ENCODE measurements at places on chromosomes 12 and 14. TPM values are rescaled to one million over a fixed set of nuclear protein-coding genes. Genes with fewer than 3 reads are reported as not detected.
A peak's percentile ranks its signal among the peaks of the same experiment; 100 is the strongest.

- no peak for DNase-seq
- H3K36me3 ChIP-seq = no peaks in the 10 kb centered on the region
- no peaks in the 10 kb centered on the region for H3K27me3 ChIP-seq
- no peaks in the 10 kb centered on the region for H3K4me1 ChIP-seq
- H3K27ac ChIP-seq = no peak overlapping the region
Observed at GRCh38 chr12:118874698-118875548, 106.4 kb upstream of the SRRM4 start.

- DNase-seq = no peak
- no peaks in the 10 kb centered on the region for H3K27me3 ChIP-seq
- no peaks in the 10 kb centered on the region for H3K36me3 ChIP-seq
- H3K4me1 ChIP-seq = no peaks in the 10 kb centered on the region
- H3K4me3 ChIP-seq = no peak overlapping the region
Observed at GRCh38 chr14:20512177-20512905, 7.0 kb downstream of the RNASE10 start.

The KRT6C gene
- not detected for total RNA-seq

DNA sequence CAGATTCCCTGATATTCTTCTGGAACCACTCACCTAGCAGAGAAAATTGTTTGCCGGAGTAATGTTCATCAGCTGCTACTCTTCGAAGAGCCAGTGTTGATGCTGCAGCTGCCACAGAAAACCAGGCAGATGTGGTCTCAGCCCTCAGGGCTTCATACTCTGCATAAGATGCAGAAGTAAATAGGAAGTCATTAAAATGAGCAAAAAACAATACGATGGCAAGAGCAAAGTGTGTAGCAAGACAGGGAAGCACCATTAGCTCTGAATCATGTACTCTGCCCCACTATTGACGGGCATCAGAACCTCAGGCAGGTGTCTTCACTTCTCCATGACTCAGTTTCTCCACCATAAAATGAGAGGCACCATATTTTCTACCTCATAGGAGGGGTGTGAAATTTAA lies 991.6 kb upstream of the TMEM132C start:
- no peaks in the 10 kb centered on the region for H3K36me3 ChIP-seq
- DNase-seq = no peak
- H3K4me1 ChIP-seq = no peaks in the 10 kb centered on the region

The AKAP6 gene
- total RNA-seq = 15.9 TPM

- DNase-seq = no peak
- no peaks in the 10 kb centered on the region for H3K4me1 ChIP-seq
- no peak overlapping the region for H3K27ac ChIP-seq
- no peaks in the 10 kb centered on the region for H3K27me3 ChIP-seq
Observed at GRCh38 chr14:63555572-63555971, 12.4 kb upstream of the PPP2R5E start.

The MYBPC1 gene
- total RNA-seq = not detected

GRCh38 chr12:124077701-124078100 lies 104.7 kb downstream of the ZNF664 start:
- no peaks in the 10 kb centered on the region for H3K4me1 ChIP-seq
- no peaks in the 10 kb centered on the region for H3K27me3 ChIP-seq
- no peak overlapping the region for H3K4me3 ChIP-seq
- H3K36me3 ChIP-seq = no peaks in the 10 kb centered on the region

- no peaks in the 10 kb centered on the region for H3K27me3 ChIP-seq
- H3K4me1 ChIP-seq = no peaks in the 10 kb centered on the region
- H3K27ac ChIP-seq = no peak overlapping the region
Observed at GRCh38 chr12:28512876-28513275, 322.6 kb downstream of the CCDC91 start.

The SUOX gene
- 31.6 TPM for total RNA-seq

The DAO gene
- total RNA-seq = not detected

The PCED1B gene
- total RNA-seq = 46.6 TPM

DNA sequence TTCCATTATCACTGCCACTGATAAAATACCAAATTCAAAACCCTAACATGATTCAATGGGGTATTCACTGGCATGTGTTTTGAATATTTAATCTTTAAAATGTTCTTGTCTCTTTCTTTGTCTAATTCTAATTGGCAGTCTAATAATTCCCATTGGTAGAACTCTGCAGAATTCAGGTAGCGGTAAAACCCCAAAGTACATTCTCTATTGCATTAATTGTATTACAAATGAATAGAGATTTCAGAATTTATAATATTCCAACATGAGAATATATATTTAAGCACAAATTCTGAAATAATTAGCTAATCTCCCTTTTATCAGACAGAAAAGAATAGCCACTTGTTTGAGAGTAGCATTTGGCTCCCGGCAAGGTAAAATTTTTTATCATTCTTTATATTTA lies at the start of gene OR4N5:
Gene OR4N5 (plus strand): TSS at position 301 of the 400 bp plus-strand sequence. CDS start 4,916 bp downstream, outside the sequence.
- no peak within 1 kb of the TSS for H3K4me3 ChIP-seq
- H3K27me3 ChIP-seq = peaks cover 5% of the 10 kb centered on the region
- H3K4me1 ChIP-seq = no peaks in the 10 kb centered on the region

DNA sequence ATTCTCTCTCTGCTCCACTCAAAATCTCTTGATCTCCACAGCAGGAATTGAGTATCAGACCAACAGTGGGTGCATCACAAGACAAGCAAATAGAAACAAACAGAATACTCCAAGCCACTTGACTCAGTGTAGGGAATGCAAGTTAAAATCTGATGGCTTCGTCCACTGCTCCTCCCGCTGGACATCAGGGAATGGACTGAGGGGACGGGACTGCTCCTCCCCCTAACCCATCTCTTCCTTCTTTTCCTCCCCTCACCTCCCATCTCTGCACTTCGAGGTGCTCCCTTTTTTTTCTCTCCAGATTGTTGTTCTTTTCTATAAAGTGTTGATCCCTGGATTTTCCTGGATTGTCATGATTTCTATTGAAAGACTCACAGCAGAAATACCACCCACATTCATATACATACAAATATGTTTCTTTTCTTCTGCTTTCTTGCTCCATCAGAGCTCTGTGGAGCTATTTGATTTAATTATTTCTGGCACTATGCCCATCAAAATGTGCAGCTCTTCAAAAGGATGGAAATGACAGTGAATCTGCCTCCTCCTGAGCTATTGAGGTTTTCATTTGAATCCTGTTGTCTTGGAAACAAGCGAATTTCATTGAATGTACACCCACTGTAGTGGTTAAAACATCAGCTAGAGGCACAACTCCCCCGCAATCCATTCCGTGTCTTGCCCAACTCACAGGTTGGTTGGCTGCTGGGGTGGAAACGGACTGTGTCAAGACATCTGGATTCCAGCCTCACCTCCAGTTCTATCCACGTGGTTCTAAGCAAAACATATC lies 199.7 kb downstream of the SPTSSA start:
- H3K27ac ChIP-seq = no peak overlapping the region
- no peak overlapping the region for H3K4me3 ChIP-seq
- H3K36me3 ChIP-seq = no peaks in the 10 kb centered on the region
- no peaks in the 10 kb centered on the region for H3K4me1 ChIP-seq

GRCh38 chr12:65694130-65694529 lies 130.2 kb upstream of the HMGA2 start:
- H3K27ac ChIP-seq = no peak overlapping the region
- DNase-seq = no peak
- H3K36me3 ChIP-seq = no peaks in the 10 kb centered on the region
- H3K4me1 ChIP-seq = no peaks in the 10 kb centered on the region
- no peaks in the 10 kb centered on the region for H3K27me3 ChIP-seq

The SERPINA4 gene
- not detected for total RNA-seq

GRCh38 chr12:132711080-132711843 lies 620 bp downstream of the PGAM5 start:
- peak overlapping the region; percentile 55 for H3K27ac ChIP-seq
- no peaks in the 10 kb centered on the region for H3K36me3 ChIP-seq
- H3K4me3 ChIP-seq = peak overlapping the region; percentile 91
- no peaks in the 10 kb centered on the region for H3K27me3 ChIP-seq

The CTSG gene
- total RNA-seq = not detected

DNA sequence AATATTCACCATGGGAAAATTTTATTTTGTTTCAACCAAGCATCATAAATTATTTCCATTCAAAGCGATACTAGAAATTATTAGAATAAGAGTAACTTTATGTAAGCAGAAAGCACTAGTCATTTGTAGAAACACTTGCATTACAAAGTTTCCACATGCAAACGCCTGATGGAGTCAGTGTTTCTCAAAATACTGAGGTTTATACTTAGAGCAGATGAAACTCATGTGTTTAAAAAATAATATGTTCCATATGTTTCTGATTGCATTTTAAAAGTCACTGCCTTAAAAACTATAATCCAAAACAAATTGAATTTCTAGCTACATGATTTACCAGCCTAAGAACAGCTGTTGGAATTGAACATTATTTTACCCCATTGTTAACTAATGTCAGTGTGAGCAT lies 1246.4 kb downstream of the SLC16A7 start:
- H3K4me3 ChIP-seq = no peak overlapping the region
- no peak for DNase-seq
- H3K27me3 ChIP-seq = no peaks in the 10 kb centered on the region
- H3K36me3 ChIP-seq = no peaks in the 10 kb centered on the region
- no peak overlapping the region for H3K27ac ChIP-seq

The CLEC1B gene
- total RNA-seq = not detected

The WNT1 gene
- not detected for total RNA-seq

DNA sequence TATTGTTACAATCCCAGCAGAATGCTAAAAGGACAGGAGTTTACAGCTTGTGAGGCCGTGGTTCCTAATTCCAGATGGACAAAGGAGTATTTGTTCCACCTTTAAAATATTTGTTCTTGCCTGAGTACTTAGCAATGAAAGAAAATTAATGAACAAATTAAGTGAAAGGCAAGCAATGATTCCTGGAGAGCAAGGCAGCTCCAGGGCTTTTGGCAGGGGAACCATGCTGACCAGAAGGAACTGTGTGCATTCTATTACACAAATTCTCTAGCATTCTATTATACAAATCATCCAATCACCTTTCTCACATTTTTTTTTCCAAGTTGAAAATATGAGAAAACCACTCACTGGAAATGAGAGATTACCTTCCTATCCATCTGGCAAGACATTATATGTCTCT lies 1.8 kb upstream of the BMAL2 start:
- no peaks in the 10 kb centered on the region for H3K27me3 ChIP-seq
- no peak for DNase-seq
- H3K27ac ChIP-seq = peak overlapping the region; percentile 40
- no peaks in the 10 kb centered on the region for H3K36me3 ChIP-seq

- H3K27ac ChIP-seq = no peak overlapping the region
- H3K27me3 ChIP-seq = no peaks in the 10 kb centered on the region
- no peaks in the 10 kb centered on the region for H3K4me1 ChIP-seq
- H3K4me3 ChIP-seq = no peak overlapping the region
Observed at GRCh38 chr14:61483476-61483875, 162.1 kb downstream of the PRKCH start.

- no peak overlapping the region for H3K27ac ChIP-seq
- no peak overlapping the region for H3K4me3 ChIP-seq
- no peaks in the 10 kb centered on the region for H3K27me3 ChIP-seq
- no peaks in the 10 kb centered on the region for H3K36me3 ChIP-seq
- H3K4me1 ChIP-seq = no peaks in the 10 kb centered on the region
- no peak for DNase-seq
Observed at GRCh38 chr14:47278233-47278842, 397.1 kb downstream of the MDGA2 start.

DNA sequence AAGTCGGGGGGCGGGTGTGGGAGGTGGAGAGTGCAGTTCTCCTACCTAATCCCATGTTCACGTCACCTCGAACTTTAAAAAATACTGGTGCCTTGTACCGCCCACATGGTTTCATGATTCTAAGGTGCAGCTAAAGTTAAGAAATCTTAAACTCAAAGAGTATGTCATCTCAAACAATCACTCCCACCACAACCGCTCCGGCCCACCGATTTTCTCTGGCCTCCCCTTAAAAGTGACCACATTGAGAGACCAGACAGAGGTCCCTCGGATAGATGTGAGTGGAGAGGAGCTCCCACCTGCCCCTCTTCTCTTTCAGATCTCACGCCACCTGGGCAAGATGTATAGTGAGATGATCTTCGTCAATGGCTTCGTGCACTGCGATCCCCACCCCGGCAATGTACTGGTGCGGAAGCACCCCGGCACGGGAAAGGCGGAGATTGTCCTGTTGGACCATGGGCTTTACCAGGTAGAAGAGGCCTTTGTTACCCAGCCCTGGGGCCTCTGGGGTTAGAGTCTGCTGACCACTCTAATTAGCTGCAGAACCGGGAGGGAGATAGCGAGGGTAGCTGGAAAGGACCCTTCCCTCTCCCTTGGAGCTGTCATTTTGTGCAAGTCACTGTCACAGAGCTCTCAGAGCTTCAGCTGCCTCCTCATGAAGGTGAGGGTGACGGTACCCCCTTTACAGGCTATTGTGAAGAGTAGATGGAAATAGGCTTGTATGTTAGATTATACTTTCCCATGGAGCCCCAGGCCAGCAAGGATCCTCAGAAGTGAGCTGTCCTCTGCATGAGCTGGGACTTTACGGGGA lies 124.4 kb downstream of the ADCK1 start:
- no peak overlapping the region for H3K27ac ChIP-seq
- H3K4me1 ChIP-seq = no peaks in the 10 kb centered on the region

DNA sequence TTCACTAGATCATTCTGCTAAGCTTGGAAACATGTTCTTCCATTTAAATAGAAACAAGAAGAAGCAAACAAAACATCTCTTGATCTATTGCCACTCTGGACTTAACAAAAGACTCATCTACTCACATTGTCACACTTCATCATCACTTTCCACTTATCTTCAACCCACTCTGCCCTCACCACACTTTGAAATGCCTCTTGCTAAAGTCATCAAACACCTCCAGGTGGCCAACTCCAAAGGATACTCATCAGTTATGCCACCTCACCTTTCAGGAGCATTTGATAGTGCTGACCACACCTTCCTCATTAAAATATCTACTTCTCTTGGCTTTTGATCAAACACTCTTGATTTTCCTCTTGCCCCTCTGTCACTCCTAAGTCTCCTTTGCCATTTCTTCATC lies 7.2 kb downstream of the EFCAB11 start:
- no peak overlapping the region for H3K4me3 ChIP-seq
- no peak for DNase-seq
- H3K36me3 ChIP-seq = no peaks in the 10 kb centered on the region
- H3K4me1 ChIP-seq = no peaks in the 10 kb centered on the region
- no peaks in the 10 kb centered on the region for H3K27me3 ChIP-seq

- no peak for DNase-seq
- H3K4me1 ChIP-seq = no peaks in the 10 kb centered on the region
- no peak overlapping the region for H3K4me3 ChIP-seq
- no peak overlapping the region for H3K27ac ChIP-seq
- H3K36me3 ChIP-seq = no peaks in the 10 kb centered on the region
- H3K27me3 ChIP-seq = no peaks in the 10 kb centered on the region
Observed at GRCh38 chr12:110134691-110135411, 10.7 kb downstream of the IFT81 start.

The PTCSC3 gene
- not detected for total RNA-seq

The SLC6A12 gene
- not detected for total RNA-seq

The CLEC2A gene
- total RNA-seq = not detected

DNA sequence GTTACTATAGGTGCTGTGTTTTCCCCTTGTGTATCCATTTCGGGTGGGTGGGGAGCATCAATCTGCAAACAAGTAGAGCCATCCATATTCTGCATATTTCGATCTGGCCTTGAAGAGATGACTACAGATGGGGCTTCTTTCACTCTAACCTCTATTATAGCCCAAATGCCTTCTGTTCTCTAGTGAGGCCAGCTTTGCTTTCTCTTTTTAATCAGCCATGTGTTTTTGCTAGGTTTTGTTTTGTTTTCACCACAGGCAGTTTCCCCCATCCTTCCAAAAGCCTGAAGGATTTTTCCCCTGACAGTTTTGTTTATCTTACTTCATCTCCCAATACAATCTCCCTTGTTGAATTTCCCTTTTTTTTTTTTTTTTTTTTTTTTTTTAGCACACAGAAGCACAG lies 224.1 kb downstream of the BTG1 start:
- H3K27me3 ChIP-seq = no peaks in the 10 kb centered on the region
- no peaks in the 10 kb centered on the region for H3K36me3 ChIP-seq
- DNase-seq = no peak
- no peak overlapping the region for H3K4me3 ChIP-seq
- no peak overlapping the region for H3K27ac ChIP-seq

The NANOG gene
- total RNA-seq = 0.07 TPM

Measured in uterus (tissue), 4 donors.